ENCODE measurements at places on chromosomes 5 and 9. TPM values are rescaled to one million over a fixed set of nuclear protein-coding genes. Genes with fewer than 3 reads are reported as not detected.

DNA sequence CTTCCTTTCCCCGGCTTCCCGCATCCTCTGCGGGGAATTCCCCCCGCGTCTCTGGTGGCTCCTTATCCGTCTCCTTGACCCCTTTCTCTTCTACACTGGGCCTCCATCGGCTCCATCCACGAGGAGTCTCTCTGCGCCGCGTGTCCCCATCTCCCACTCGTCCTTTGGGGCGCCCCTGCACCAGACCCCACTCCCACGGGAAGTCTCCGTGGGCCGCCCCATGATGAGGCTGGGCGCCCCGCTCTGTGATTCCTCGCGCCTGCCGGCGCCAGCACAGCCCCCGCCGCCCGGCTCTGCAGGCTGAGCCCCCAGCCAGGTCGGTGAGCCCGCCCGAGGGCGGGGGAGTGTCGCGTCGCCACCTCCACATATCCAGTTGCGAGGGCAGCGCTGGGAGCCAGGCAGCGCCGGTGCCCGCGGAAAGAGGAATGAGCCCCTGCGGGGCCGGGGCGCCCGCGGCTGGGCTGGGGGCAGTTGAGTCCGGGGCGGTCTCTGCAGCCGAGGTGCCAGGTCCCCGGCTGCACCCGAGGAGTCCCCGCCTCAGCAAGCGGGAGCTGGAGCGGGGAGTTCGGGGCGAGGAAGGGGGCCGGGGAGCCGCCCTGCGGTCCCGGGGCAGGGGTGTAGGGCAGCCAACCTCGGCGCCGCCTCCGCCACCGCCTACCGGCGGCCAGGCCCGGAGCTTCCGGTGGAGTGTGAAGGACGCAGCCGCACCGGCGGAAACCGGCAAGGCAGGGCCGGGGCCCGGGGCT, 2.1 kb upstream of the TRAF1 start:
- H3K27ac ChIP-seq = peak overlapping the region; percentile 95
- peak overlapping the region; percentile 54 for H3K4me3 ChIP-seq
- DNase-seq = peak; percentile 98
- no peaks in the 10 kb centered on the region for H3K36me3 ChIP-seq

OR1L8 gene
- total RNA-seq = 1.6 TPM

GRCh38 chr5:40399349-40399748, 280.4 kb upstream of the PTGER4 start:
- H3K4me3 ChIP-seq = no peak overlapping the region
- no peak for DNase-seq
- no peaks in the 10 kb centered on the region for H3K36me3 ChIP-seq
- H3K27ac ChIP-seq = no peak overlapping the region
- no peaks in the 10 kb centered on the region for H3K27me3 ChIP-seq

DNA sequence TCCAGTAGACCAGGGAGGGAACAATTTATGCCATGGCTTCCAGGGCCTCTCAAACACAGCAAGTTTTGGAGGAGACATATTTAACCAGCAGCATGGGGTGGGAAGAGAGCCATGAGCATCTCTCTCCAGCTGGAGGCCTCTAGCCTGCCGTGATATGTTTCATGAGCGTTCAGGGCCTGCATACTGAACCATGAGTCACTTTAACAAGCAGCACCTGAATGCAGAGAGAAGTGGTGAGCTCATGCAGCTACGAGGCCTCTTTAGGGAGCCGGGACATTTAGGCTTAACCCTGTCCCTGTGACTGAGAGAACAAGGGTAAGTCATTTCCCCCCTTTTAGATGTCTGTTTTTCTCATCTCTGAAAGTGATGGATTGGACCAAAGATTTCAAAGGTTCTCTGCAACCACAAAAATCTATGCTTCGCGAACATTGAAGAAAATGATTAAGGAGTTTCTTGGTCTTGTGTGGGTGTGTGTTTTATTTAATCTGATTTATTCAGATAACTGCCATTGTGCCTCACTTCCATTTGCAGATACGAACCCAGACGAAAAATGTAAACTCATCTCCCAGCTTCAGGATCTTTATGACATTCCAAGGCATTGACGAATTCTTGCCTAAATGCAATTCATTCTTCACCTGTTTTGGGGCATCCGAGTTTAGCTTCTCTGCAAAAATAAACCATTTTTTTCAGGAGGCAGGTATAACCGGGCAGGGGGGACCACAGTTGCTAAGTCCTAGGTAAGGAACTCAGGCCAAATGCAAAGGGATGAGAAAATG, 157.0 kb downstream of the GABBR2 start:
- no peak for DNase-seq
- peaks cover 4% of the 10 kb centered on the region for H3K27me3 ChIP-seq
- H3K36me3 ChIP-seq = no peaks in the 10 kb centered on the region
- H3K4me3 ChIP-seq = no peak overlapping the region
- no peaks in the 10 kb centered on the region for H3K4me1 ChIP-seq

SNCB gene
- total RNA-seq = not detected

GRCh38 chr5:173984218-173984617, 4.8 kb upstream of the C5orf47 start:
- H3K27me3 ChIP-seq = no peaks in the 10 kb centered on the region
- H3K27ac ChIP-seq = no peak overlapping the region
- no peak for DNase-seq
- no peaks in the 10 kb centered on the region for H3K4me1 ChIP-seq
- H3K36me3 ChIP-seq = no peaks in the 10 kb centered on the region
- no peak overlapping the region for H3K4me3 ChIP-seq

DNA sequence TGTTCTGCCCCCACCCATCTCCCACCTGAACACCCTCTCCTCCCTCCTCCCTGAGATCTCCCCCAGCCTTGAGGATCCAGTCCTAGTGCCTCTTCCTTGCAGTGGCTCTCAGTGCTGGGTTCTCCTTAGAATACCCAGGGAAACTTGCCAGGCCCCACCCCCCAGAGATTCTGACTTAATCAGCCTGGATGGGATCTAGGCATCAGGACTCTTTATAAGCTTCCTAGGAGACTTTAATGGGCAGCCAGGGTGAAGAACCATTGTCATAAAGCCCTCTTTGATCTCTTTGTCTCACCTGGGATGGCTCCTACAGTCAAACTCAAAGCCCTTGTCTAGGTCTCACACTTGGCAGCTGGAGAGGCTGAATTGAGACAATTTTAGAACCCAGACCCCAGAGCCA, 8.6 kb upstream of the GLIS3 start:
- H3K27me3 ChIP-seq = no peaks in the 10 kb centered on the region
- DNase-seq = no peak
- no peak overlapping the region for H3K4me3 ChIP-seq
- no peaks in the 10 kb centered on the region for H3K4me1 ChIP-seq

HBEGF gene
- total RNA-seq = 7.0 TPM

NEURL1B gene
- 1.9 TPM for total RNA-seq

- H3K27me3 ChIP-seq = no peaks in the 10 kb centered on the region
- no peak overlapping the region for H3K27ac ChIP-seq
- no peaks in the 10 kb centered on the region for H3K36me3 ChIP-seq
- DNase-seq = no peak
Observed at GRCh38 chr5:66582499-66583165, 13.6 kb upstream of the MAST4 start.

PCDHGA5 gene
- 2.6 TPM for total RNA-seq

DNA sequence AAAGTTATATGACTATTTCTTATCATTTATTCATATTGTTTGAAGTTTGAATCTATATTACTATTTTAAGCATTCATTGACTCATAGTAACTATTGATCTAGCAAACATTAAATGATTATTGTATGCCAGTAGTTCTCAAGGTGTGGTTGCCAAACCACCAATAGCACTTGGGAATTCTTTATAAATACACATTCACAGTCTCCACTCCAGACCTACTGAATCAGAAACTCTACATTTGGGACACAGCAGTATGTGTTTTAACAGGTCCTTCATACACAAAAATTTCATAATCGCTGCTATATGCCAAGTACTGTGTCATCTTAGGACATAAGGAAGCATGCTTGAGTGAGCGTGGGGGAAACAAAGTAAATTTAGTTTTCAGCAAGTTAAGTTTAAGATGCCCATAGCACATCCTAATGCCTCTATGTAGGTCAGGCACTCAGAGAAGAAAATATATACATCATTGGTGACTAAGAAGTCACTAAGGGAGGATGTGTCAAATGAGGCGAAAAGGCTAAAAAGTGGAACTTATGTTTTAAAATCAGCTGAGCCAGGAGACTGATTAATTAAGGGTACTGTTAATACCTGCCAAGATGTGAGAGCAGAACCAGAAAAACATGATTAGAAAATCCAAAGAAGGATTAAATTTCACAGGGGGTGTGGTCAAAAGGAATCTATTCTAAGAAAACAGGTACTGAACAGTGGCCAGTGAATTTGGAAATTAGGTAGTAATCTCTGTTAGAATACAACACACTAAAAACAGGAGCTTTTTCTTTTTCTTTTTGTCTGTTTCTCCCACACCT, 340.8 kb downstream of the HCN1 start:
- H3K27ac ChIP-seq = no peak overlapping the region
- H3K27me3 ChIP-seq = no peaks in the 10 kb centered on the region

DNA sequence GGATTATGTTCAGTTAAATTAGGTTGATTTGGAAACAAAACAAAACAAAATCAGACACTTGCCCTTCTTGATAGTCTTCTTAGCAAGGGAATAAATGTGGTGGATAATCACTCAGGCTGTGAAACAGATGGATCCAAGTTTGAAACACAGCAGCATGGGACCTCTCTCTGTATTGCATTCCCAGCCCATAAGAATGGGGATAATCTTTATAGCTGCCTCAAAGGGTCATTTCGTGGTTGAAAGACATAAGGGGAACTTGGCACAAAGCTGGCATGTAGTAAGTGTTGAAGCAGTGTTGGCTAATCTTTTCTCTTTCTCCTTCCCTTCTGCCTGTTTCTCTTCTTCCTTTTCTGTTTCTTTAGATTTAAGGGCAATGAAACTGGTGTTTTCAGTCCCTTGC, 333.9 kb upstream of the TLE4 start:
- H3K27me3 ChIP-seq = no peaks in the 10 kb centered on the region
- DNase-seq = no peak
- H3K4me3 ChIP-seq = no peak overlapping the region
- H3K4me1 ChIP-seq = no peaks in the 10 kb centered on the region

DNA sequence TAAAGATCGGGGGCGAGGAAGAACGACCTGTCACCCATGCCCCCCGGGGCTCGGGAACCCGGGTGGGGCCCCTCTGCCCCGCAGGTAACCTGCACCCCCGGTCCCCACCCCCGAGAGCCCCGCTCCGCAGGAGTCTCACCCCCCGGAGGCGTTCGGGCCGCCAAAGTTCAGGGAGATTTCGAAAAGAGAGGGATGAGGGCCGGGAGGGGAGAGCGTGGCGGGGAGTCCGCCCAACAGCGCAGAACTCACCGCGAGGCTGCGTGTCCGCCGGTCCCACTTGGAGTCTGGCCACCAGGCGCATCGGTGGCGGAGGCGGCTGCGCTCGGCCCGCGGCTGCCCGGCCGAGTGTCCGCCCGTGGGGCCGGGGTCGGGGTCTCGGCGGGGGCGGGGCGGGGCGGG, at the start of gene PHF19:
Gene PHF19 (minus strand): TSS at position 347 of the 399 bp plus-strand sequence. CDS start 2,447 bp downstream, outside the sequence.
- DNase-seq = peak; percentile 86
- H3K4me3 ChIP-seq = peak within 1 kb of the TSS; percentile 69
- no peaks in the 10 kb centered on the region for H3K27me3 ChIP-seq
- H3K27ac ChIP-seq = peak within 1 kb of the TSS; percentile 95
- H3K4me1 ChIP-seq = peaks cover 16% of the 10 kb centered on the region
- peaks cover 12% of the 10 kb centered on the region for H3K36me3 ChIP-seq

GRCh38 chr5:83255268-83255667, 177.9 kb downstream of the XRCC4 start:
- no peaks in the 10 kb centered on the region for H3K4me1 ChIP-seq
- H3K27ac ChIP-seq = no peak overlapping the region
- no peak overlapping the region for H3K4me3 ChIP-seq
- H3K36me3 ChIP-seq = no peaks in the 10 kb centered on the region

DNA sequence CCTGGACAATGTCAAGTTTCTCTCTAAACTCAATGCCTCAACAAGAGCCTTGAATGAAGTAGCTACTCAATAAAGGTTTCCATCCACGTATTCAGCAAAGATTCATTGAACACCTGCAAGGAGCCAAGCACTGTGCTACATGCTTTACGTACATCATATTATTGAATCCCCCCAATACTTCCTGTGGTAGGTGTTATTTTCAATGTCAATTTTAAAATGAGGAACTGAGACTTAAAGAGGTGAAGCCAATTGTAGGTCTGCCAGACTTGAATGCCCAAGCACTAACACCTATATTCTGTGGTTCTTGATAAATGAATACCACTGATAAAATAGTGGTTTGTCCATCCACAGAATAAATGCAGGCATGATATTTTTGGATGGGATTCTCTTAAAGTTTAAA, 162.3 kb downstream of the DRD1 start:
- DNase-seq = no peak
- no peaks in the 10 kb centered on the region for H3K36me3 ChIP-seq
- H3K4me1 ChIP-seq = no peaks in the 10 kb centered on the region
- no peak overlapping the region for H3K27ac ChIP-seq
- H3K4me3 ChIP-seq = no peak overlapping the region

Measured in spleen (tissue), 13 donors.